ENCODE measurements at places on chromosomes 4 and X.

- no peak for DNase-seq
Measured at GRCh38 chr4:145852256-145852839, 86.3 kb downstream of the ZNF827 start.

DNA sequence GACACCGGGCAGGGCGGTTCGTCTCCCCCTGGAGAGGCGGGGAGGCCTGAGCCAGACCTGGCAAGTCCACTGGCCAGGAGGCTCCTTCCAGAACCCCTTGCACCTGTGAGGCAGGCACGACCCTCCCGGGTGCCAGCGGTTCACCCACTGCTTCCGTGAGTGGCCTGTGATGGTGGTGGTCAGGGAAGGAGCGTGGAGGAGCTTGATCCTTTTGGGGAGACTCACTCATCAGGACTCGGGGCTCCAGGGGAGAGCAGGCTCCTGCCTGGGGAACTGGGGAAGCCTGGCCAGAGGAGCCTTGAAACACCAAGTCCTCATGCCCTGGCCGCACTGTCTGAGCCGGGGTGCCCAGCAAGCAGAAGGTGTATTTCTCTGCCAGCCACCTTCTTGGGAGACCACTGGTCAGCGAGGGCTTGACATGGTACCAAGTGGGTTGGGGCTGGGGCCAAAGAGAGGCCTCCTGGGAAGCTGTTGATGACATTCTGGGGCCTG, 860 bp downstream of the FAM50A start:
- DNase-seq, result no peak

- no peak for DNase-seq
Measured at GRCh38 chr4:178941975-178942374, 1499.7 kb upstream of the AGA start.

DNA sequence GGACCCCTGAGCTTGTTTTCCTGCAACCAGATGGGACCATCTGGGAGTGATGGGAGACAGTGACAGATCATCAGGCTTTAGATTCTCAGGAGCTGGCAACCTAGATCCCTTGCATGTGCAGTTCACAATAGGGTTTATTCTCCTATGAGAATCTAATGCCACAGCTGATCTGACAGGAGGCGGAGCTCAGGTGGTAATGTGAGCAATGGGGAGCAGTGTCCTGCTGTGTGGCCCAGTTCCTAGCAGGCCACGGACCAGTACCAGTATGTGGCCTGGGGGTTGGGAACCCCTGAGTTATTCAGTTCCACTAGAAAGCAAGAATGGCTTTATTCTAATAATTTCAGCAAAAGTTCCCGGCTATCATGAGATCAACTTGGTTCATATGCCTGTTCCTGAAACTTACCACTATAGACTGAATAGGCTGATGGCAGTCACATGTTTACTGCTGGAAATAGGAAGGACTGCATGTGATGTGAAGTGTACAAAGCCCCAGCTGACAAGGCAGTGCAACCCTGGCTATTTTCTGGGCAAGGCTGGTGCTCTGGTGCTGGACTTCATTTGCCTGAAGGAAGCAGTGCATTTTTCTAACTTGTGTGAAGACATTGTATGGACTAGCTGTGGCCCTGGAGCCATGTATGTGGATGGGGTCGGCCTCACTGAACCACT, 107.2 kb downstream of the SPRY1 start:
- no peak for DNase-seq

GRCh38 chr4:98657531-98658286, 702 bp downstream of the TSPAN5 start:
- DNase-seq, result no peak

GRCh38 chr4:40586034-40586433, 43.6 kb downstream of the RBM47 start:
- DNase-seq, result no peak

GRCh38 chr4:117327491-117327890, 242.1 kb upstream of the TRAM1L1 start:
- no peak for DNase-seq

- DNase-seq, result no peak
Measured at GRCh38 chrX:122187069-122187713, 996.9 kb upstream of the GRIA3 start.

GRCh38 chr4:8053688-8054449, 104.7 kb downstream of the ABLIM2 start:
- no peak for DNase-seq

All from Caco-2 (cell line).